GM04504 (cell line): ENCODE measurements at places on chromosomes 11 and 22.

DNA sequence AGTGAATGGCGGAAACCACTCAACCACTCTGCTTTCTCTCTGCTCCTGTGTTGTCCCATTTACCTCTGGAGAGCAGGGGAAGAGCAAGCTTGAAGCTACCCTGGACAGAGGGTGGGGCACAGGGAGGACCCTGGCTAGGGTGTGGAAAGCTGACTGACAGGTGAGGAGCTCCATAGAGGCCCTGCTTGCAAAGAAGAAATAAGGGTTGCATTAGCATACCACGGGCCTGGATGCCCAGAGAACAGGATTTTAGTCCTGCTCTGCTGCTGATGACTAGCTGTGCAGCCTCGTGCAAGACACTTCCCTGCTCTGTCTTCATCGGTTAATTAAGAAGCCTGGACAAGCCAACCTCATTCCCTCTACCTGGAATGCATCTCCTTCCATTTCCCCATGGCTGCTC is 135.0 kb downstream of the BUD13 start:
- DNase-seq, result no peak

- DNase-seq, result no peak
These were observed 1.5 kb upstream of the GRAMD4 start for GRCh38 chr22:46618667-46619066.

GRCh38 chr11:11329062-11329806 is 23.8 kb downstream of the CSNK2A3 start:
- no peak for DNase-seq

DNA sequence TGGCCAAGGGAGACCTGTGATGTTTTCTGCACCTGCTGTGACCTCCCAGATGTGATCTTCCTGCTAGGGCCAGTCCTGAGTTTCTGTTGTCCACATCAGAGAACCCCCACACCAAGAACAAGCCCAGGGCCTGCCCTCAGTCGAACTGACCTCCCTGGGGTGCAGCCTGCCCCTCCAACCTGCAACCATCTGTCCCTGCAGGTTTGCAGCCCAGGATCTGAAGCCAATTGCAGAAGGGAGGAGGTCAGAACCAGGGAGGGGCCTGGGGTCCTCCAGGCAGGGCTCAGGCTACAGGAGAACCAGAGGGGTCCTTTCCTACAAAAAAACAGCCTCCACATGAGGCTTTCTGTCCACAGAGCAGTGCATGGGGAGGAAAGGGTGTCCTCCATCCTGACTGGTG is 807 bp downstream of the TRIM3 start:
- no peak for DNase-seq

DNA sequence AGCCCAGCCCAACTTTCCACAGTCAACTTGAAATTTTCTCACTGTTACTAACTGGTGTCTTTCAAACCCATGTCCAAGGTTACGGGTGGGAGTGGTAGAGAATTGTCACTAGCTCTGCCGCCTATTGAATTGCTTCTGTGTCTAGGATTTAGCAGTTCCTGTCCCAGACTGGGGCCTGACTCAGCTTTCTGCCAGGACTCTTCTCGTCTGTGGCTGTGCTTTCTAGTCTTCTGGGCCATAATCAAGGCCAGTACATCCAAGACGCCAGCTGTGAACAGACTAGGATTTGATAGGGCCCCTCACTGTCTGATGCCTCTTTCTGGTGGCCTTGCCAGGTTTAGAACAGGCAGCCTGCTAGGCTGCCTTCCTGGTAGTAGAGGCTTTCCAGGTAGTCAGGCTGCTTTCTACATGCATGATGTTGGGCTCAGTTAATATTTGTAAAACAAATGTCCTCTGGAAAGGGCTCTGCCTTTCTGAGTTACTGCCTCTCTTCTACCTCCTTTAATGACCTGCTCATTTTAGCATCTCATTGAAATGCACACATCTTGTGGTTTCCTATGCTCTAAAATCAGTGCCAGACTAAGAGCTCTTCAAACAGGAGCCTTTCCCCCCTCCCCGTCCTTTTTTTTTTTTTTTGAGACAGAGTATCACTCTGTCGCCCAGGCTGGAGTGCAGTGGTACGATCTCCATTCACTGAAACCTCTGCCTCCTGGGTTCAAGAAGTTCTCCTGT is 13.1 kb upstream of the HIKESHI start:
- no peak for DNase-seq

GRCh38 chr11:93906486-93906885 is 56.1 kb upstream of the VSTM5 start:
- DNase-seq, result no peak

DNA sequence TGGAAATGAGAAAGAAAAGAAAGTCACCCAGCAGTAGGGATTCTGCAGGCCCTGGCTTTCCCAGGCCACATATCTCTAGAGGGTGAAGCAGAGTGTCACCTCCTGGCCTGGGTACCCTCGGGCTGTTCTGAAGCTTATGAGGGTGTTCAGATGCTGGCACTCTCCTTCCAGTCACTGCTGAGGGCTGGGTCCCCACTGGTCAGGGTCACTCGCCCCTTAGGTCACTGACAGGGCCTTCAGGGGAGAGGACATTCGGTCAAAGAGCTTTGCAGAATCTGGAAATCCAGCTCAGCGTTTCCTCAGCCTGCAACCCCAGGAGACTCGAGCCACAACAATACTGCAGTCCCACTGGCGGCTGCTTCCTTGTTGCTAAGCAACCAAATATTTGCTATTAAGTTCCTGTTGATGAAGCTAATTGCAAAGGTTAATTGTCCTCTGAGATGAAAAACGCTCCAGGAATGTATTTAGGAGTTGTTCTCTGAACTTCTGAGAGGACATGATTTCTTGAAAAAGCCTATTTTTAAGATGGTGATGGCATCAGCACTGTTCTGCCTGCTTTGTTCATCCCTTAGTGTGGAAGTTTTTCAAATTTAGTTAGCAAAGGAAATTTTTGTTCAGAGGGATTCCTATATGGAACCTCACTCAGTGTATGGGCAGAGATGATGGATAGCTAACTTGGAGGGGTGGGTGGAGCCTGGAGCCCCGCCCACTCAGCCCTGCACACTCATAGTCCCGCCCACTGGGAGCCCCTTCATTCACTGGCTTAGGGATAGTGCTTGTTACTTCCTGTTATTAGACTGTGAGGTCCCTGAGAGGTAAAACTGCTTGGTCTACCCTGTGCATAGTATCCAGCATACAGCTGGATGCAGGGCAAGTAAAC is 109.2 kb downstream of the CSNK2A3 start:
- DNase-seq, result no peak

GRCh38 chr11:46392421-46393230 is 1.1 kb upstream of the CHRM4 start:
- peak; percentile 52 for DNase-seq

DNA sequence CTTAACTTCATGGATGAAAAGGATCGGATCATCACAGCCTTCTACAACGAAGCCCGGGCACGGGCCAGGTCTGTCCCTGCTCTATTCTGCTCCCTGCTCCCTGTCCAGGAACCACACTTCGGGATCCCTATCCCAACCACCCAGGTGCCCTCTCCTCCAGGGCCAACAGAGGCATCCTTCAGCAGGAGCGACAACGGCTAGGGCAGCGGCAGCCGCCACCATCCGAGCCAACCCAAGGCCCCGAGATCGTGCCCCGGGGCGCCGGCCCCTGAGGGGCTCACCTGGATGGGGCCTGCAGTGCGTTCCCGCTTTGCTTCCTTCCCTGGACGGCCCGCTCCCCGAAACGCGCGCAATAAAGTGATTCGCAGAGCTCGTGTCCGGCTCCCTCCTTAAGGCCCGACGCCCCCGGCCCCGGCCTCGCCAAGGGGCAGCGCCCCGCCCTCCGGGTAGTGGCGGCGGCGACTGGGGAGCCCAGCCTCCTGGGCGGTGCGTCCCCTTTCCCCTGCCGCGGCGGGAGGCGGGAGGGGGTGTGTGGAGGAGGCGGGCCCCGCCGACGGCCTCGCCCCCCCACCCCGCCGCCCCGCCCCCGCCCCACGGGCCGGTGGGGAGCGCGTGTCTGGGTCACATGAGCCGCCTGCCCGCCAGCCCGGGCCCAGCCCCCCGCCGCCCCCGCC is at the start of gene VEGFB:
Gene VEGFB, plus strand, starts transcription at position 672 of the 674 bp plus-strand sequence. CDS start 250 bp downstream, outside the sequence.
- no peak for DNase-seq

- no peak for DNase-seq
These were observed 262.1 kb downstream of the DDX10 start for GRCh38 chr11:108926841-108927577.

DNA sequence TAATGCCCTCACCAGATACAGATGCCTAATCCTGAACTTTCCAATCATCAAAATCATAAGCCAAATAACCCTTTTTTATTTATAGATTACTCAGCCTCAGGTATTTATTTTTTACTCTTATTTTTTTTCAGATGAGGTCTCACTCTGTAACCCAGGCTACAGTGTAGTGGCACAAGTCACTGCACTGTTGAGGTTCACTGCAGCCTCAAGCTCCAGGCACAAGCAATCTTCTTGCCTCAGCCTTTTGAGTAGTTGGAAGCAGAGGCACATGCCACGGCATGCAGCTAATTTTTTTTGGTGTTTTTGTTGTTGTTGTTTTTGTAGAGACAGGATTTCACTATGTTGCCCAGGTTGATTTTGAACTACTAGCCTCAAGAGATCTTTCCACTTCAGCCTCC is 49.5 kb downstream of the TTC28 start:
- no peak for DNase-seq

- no peak for DNase-seq
These were observed 7.0 kb downstream of the MAPK8IP2 start for GRCh38 chr22:50607659-50608020.

DNA sequence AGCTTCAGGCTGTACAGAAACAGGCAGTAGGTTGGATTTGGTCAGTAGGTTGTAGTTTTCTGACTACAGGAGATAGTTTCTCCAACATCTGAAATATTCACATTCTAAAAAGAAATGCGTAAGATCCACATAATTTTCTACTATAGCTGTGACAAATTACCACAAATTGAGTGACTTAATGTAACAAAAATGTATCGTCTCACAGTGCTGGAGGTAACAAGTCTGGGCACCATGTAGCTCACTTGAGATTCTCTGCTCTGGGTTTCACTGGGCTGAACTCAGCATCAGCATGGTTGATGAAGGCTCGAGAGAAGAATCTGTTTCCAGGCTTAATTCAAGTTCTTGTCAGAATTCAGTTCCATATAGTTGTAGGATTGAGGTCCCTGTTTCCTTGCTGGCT is 350.9 kb upstream of the CCDC179 start:
- DNase-seq, result no peak

DNA sequence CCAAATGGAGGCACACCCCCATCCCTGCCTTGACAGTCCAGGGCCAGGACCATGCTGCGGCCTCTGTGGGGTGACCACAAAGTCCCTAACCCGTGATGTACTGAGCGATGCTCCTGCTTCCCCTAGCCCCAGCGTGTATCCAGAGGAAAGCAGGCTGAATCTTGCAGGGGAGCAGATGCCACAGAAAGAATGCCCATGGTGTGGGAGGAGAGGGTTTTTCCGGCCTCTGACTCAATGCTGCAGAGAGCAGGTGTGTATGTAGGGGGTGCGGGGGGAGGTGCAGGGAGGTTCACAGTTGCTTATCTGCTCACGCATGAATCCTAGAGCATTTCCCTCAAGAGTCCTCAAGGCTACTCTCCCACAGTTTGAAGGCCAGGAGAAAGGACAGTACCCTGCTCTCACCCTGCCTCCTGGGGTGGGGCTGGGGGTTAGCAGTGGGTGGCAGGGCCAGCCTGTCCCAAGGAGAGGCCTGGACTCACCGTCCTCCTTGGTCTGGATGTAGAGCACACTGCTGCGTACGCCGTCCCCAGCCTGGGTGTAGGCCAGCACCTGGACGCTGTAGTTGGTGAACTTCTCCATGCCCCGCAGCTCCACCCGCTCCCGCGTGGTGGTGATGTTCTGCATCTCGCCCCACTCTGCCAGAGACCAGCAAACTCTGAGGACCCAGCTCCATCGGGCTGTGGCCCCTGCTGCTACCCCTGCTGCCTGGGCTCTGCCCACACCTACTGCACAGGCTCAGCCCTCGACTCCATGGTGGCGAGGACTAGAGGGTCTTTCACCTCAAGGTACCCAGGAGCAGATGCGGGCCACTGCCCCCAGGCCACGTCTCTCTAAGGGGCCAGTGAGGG is 130.8 kb downstream of the CEP164 start:
- no peak for DNase-seq

GRCh38 chr11:126585774-126586491 is 230.4 kb downstream of the ST3GAL4 start:
- peak; percentile 84 for DNase-seq

GRCh38 chr11:76054330-76054729 is 152.0 kb downstream of the WNT11 start:
- DNase-seq, result no peak

GRCh38 chr11:94768602-94769541 is 716 bp downstream of the AMOTL1 start:
- no peak for DNase-seq

DNA sequence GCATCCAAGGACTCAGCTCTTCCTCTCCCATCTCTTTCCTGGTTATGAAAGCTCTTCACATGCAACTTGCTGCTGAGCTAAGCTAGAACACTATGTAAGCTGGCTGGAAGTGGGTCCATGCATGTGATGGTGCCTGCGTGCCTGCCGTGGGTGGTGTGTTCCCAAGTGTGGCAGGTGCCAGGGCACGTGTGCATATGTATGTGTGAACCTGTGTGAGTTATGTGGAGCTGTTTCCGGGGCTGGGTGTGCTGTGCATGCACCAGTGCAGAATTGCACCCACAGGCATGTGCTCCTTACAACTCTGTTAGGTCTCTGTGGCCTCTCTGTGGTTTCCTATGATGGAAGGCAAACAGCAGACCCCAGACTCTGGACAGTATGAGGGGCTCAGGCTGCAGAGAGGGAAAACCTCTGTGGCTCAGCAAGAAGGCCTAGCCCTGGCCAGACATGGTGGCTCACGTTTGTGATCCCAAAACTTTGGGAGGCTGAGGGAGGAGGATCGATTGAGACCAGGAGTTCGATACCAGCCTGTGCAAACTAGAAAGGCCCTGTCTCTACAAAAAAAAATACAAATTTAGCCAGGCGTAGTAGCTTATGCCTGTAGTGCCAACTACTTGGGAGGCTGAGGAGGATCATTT is 4.1 kb upstream of the P2RY6 start:
- DNase-seq, result no peak

DNA sequence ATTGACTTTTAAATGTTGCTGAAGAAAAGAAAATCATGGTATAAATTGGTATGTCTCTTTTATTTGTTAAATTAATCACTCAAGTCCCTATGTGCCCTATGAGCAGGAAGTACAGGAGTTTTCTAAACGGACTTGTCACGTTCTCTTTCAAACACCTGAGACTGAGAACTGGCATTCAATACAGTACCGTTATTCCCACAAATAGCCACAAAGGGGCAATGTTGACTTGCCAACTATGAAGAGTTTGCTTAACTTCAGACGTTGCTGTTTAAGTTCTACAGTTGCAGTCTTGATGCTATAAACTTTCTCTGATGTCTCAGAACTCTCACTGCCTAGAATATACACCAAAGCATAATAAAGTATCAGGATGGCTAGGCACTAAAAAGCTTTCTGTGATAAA is 7.6 kb downstream of the OR56A1 start:
- DNase-seq, result peak; percentile 17

DNA sequence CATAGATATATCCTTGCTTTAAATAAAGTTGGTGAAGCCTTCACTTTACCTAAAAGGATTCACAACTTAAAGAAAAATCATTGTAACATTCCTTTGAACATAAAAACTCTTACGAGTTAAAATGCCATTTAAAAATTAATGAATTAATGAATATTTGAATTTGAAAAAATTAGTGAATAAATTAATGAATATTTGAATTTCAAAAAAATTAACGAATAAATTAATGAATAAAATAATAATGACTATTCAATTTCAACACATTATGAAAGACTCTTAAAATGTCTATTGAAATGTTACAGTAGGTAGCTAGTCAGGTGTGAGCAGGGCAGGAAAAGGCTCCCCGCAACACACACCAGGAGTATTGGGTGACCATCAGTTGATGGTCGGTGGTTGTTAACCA is 22.9 kb downstream of the ARHGAP20 start:
- no peak for DNase-seq
